ENCODE measurements at places on chromosomes 5 and 9.

DNA sequence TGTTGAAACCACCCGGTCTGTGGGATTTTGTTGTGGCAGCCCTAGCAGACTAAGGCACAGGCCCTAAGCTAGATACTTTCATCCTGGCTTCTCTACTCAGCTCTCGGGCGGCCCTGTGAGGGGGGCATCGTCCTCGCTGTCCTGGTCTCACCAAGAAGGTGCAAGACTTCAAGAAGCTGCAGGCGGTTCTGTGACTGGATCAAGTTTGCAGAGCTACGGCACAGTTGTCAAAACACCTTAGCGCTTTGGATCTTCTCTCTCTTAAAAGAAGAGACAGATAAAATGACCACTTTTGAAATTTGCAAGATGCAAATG lies 119.4 kb upstream of the PHYKPL start:
- no peak for DNase-seq

- no peak for DNase-seq
These were observed 183.8 kb upstream of the CD180 start for GRCh38 chr5:67380431-67380830.

- no peak for DNase-seq
These were observed 237.4 kb downstream of the GOLPH3 start for GRCh38 chr5:31936683-31937082.

- no peak for DNase-seq
These were observed 19.1 kb downstream of the CAMSAP1 start for GRCh38 chr9:135888126-135888765.

DNA sequence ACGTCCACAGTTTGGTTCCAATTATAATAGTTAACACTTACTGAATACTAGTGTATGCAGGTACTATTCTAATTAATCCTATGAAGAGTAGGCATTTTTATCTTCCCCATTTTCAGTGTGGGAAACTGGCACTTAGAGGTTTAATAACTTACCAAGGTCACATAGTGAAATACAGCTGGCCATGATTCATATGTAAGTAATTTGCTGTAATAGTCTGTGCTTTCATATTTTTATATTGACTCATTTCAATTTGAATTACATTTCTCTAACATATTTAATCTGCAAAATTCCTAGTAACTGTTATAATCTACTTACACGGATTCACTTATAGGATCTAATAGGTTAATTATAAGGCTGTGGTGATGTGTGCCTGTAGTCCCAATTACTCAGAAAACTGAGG lies 19.4 kb downstream of the CCNH start:
- DNase-seq, result no peak

- DNase-seq, result no peak
These were observed 60.4 kb downstream of the RORB start for GRCh38 chr9:74557571-74557970.

DNA sequence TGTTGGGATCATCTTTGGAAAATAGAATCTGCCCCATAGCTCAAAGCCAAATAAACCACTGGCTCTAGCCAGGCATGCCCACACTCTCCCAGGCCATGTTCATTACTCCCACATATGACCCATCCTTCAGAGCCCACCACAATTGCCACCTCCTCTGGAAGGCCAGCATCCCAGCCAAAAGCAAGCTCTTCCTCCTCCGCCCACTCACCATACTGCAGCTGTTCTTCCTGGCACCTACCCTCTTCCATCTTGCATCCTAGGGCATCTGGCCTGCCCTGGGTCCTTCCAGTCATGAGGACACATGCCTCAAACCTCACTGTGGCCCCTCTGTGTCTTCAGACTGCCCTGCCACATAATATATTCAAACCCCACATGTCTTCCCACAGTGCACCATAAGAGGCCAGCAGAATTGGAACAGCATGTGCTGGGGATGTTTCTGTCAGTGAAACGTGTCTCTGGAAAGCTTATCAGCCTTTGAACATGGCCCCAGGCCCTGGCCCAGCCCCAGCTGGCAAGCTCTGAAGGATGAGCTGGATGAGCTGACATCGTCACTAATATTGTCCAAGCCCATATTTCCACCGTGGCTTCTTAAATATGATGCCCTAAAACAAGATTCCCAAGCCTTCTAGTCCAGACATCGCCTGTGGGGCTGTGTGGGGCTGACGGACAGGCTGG lies 230.8 kb downstream of the AGTPBP1 start:
- DNase-seq, result no peak

DNA sequence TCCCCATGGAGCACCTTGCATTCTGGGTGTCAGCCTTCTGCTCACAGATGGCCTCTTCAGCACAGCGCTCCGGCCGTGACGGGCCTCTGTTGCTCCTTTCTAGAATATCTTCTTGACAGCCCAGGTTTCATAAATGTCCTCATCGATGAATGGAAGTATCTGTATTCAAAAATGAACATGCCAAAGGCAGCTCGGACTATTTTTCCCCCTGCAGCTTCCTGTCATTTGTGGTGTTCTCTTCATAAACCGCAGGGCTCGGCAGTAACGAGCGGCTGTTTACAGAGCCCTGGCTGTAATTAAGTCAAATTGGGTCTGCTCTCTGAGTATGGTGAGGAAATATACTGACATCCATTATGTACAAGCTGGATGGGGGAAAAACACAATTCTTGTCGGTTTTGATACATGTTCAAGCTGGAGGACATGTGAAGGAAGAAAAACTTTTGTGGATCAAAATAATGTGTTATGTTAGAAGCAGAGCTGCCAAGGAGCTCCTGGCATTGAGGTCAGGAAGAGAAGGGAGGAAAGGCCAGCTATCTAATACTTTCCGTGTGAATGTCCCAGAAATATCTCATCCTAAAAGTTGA lies 154.1 kb upstream of the CD180 start:
- peak; percentile 48 for DNase-seq

DNA sequence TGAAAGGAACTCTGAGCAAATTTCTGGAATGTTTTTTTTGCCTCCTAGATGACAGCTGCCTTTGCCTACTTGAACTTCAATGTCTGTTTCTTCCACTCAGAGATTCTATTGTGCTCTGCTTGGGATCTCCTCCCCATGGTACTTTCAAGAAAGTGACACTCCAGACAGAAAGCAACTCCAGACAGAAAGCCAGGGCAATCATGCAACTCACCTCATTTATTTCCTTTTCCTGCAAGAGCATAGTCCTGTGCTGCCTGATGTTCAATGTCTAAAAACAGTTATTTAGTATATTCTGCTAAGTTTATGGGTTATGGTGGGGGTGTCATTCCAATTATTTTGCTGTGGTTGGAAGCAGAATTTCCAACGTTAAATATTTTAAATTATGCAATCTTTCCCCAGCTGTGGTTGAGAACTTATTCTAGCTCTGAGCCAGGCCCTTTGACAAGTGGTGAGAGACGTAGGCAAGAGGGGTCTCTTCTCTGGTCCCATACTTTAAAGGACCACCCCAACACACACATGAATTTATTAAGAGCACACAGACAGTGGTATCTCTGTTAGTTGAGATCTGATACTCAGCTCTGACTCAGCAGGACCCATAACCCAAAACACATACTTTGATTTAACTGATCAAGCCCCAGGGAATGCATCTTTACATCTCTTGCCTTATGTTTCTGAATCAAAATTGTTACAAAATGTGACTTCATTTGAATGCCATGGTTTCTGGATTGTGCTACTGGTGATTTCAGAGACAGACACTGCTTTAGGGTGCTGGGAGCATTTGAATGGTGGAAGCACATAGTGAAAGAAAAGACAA lies 39.5 kb upstream of the MAMDC2 start:
- no peak for DNase-seq

GRCh38 chr5:170597109-170597751 lies 93.4 kb downstream of the KCNIP1 start:
- DNase-seq, result no peak

DNA sequence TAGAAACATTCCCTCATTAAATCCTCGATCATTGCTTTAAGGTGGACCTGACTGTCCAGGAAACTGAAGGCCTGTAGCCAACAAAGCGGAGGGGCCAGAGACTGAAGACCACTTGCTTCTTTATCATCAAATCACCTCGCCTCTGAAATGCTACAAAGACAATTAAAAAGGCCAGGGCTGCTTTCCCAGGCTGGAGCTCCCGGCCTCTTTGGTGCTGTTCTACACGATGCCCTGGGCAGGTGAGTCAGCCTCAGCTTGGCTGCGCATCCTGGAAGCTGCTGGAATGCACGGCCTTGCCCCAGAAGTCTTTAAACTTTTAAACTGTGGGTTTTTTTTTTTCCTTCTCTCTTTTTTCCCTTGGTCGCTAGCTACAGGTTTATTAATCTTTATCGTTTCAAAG lies 46.5 kb downstream of the SH3PXD2B start:
- DNase-seq, result no peak

DNA sequence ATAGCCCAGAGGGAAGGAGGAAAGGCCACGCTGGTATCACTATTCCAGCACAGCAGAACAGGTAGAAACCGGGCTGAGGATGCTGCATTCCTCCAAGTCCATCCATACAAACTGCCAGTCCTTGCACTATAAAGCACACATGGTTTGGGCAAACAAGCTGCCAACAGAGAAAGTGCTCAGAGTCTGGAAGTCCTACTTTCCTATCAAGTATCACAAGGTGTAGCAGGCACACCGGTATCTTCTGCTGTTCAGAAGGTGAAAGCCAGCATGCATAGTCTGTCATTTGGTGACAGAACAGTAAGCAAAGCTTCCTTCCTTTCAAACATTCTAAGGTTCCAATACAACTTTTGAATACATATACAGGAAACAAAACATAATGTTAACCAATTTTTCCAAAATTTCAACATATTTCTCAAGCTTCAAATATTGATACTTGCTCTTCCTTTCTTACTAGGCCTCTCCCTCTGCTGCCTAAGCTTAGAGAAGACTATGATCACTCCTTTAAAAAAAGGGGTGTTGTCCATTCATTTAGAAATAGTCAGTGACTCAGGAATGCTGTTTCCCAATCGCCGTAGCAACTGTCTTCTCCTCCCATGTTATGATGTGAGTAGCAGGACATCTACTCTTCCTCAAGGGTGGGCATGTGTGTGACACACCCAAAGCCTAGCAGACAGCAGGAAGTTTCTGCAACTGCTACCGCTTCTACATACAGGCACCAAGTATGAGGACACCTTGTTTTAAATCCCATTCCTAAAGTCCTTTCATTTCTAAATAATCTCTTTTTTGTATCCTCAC lies 14.7 kb downstream of the DIAPH1 start:
- no peak for DNase-seq

GRCh38 chr5:146051678-146052077 lies 53.7 kb downstream of the PLAC8L1 start:
- no peak for DNase-seq

DNA sequence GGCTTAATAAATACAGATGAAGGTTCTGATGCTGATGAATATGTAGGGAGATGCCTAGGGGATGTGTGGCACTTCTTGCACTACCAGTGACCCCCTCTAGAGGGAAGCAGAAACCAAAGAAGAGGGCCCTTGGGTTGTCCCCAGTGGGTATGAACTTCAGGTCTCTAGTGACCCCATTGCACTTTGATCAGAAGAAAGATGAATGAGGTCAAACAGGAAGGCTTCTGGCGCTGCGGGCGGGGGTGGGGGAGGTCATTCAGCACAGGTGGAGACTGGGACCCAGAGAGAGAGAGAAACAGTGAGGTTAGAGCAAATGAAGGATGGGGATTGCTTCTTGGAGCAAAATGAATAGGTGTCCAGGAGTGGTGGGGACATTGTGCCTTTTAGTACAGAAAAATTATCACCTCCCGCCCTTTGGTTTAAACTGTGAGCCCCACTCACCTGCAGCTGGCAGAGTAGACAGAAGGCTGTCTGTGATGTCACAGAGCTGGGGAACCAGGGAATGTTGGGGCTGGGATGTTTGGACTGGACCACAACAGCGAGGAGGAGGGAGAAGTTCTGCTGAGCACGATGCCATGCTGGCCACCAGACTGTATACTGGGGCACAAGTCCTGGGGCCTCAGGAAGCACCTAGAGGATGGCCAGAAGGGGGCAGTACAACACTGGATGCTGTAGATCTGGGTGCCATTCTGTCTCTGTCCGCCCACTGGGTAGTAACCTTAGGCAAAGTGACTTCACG lies at the start of gene TEX48:
Gene TEX48 (minus strand): TSS at position 599 of the 739 bp plus-strand sequence. CDS start 10,469 bp downstream, outside the sequence.
- DNase-seq, result peak; percentile 54
